ENCODE measurements at places on chromosomes 13 and 19.

- DNase-seq, result no peak
These were observed 112.1 kb downstream of the ZIC5 start for GRCh38 chr13:99859178-99860177.

DNA sequence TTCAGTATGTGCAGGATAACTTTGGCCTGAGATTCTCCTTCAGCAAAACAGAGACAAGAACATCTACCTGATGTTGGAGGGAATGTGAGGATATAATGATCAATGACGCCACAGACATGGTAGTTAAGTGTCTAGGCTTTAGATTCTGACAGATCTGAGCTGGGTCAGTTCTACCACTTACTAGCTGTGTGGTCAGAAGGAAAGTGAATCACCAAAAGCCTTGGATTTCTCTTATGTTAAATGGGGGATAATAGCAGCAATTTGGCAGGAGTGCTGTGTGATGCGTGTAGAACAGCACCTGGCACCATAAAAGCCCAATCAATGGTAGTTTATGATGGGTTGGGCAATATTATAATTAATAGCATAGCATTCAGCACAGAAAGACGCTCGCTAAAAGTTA, 41.7 kb downstream of the RXFP2 start:
- no peak for DNase-seq

GRCh38 chr13:47129461-47129860, 232.6 kb upstream of the HTR2A start:
- no peak for DNase-seq

DNA sequence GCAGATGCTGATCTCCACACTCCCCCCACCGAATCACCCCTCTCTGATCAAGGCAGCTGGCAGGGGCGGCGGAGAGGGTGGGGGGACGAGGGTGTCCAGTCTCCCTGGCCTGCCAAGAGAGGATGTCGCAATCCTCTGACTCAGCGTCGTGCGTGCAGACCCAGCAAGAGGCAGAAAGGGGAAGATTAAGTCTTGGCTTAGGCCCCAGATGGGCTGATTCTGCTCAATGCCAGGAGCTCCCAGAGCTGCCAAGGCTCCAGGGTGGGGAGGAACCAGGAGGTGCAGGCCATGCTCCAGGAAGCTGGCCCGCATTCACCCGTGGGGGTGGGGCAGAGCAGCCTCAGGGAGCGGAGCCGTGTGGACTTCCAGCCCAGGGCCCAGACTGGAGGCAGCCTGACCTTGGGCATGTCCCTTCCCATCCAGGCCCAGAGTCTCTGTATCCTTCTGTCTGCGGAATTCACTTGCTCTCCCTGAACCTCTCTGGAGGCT, 6.6 kb upstream of the BCL3 start:
- DNase-seq, result peak; percentile 98

DNA sequence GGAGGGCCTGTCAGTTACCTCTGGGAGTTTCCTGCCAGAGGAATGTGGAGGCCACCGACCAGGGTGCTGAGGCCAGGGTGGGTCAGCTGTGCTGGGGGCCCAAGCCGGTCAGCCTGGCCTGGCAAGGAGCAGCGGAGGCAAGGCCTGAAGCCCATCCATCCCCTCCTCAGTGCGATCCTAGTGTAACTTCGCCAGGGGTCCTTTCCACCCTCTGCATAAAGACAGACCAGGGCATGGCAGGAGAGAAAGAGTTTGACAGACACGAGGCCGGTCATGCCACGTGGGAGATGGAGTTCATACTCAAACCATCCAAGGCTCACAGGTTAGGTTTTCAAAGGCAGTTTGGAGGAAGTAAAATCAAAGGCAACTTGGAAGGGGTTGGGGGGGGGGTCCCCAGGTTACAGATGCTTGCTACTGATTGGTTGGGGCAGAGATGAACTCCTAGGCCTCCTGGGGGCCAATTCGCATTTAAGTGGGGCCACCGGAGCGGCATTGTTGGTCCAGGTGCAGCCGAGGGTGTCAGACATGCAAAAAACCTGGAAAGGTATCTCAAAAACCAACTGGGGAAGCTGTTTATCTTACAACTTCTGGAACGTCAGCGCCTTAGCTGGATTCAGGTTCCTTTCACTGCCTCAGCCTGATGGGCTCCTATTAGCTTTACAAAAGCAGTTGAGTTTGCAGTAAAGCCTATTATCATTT, 36.8 kb upstream of the DPRX start:
- DNase-seq, result no peak

DNA sequence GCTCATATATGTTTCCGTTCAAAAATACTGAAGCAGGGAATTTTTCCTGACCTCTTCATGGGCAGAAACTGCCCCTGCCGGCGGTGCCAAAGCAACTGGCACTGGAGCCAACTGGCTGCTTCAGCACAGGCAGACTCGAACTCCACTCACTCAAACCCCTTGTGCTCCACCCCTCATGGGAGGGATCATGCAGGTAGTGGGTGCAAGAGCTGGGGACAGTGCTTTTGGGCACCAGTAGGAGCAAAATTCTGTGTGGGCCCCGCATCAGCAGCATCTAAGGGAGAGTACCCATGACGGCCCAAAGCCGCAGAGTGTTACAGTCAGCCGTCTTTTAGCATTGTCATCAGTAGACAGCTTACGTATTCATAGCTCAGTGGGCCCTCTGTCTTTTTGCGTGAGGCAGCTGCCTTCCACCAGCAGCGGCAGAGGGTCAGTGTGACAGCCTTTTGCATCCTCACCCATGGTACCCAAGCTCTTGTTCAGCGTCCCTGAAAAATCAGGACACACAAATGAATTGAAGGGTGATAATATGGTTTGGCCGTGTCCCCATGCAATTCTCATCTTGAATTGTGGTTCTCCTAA, 393.8 kb downstream of the SLITRK6 start:
- no peak for DNase-seq

GRCh38 chr13:71499235-71499634, 367.8 kb downstream of the DACH1 start:
- DNase-seq, result no peak

DNA sequence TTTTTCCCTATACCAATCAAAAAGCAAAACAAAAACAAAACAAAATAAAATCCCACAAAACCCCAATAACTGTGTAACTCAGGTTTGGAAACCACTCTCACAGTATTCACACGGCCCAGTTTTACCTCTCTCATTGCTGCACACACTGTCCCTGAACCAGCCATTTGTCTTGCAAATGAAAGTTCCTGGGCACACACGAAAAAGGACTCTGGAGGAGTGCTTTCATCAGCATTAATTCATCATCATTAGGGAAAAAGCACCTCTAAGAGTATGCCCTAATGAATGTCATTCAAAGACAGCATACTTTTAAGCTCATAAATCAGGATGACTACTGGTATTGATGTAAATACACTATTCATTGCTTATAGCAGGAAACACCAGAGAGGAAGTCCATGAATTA, 306.3 kb downstream of the DNAJC15 start:
- no peak for DNase-seq

DNA sequence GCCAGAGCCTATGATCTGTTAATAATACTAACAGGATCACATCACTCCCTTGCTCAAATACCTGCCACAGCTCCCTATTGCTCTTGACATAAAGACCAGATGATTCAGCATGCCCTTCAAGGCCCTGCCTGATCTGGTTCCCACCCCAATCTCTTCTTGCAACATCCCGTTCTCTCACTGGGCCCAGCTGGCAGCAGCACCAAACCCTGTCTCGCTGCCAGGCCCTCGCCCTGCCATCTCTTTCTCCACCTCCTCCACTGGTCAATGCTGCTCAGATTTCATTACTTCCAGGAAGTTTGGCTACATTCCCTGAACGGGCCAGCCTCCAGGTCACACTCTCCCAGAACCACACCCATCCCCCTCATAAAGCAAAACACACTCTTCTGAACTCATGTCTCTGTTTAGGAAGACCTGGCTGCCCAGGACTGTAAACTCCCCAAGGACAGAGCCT, 8.6 kb upstream of the BCAT2 start:
- peak; percentile 92 for DNase-seq

GRCh38 chr13:113040031-113040430, 65.6 kb upstream of the F7 start:
- no peak for DNase-seq

GRCh38 chr19:23762884-23763711, 4.4 kb upstream of the ZNF681 start:
- peak; percentile 93 for DNase-seq

GRCh38 chr13:66751691-66752090, 478.4 kb downstream of the PCDH9 start:
- no peak for DNase-seq

- DNase-seq, result no peak
These were observed 759.7 kb downstream of the OLFM4 start for GRCh38 chr13:53788286-53788685.

- DNase-seq, result no peak
These were observed 546 bp downstream of the UBXN6 start for GRCh38 chr19:4456843-4457653.

DNA sequence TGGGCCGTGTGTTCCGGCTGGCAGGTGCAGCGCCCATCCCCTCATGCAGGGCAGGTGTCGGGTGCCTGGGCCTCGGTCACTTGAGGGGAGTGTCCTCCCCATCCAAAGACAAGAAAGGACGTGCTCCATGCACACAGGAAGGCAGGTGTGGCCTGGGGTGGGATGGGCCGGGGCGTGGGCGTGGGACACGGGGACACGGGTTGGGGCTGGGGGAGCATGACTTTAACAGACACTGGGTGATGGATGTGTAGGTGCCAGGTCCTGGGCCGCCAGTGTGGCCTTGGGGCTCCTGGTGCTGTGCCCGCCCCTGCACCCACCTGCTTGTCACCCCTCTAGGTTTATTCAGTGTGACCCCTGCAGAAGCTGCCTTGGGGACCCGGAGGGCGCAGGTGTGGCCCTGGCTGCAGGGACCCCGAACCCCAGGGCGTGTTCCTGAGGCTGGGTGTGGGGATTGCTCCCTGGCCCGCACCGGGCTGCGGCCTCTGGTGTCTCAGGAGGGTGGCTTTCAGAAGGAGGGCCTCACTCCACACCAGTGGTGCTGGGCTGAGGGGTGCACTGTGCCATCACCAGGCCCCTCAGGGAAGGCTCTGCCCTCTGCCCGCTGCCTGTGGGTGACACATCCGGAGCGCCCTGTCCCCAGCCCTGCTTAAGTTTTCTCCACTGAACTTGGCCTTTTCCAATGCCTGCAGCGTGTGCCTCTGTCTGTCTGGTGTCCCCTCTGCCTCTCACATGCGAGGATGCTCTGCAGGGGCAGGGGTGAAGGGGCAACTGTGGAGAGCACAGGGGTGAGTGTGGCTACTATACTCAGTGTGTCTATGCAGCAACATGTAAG, 5.2 kb downstream of the TMEM255B start:
- DNase-seq, result peak; percentile 83

GRCh38 chr19:22438011-22438410, 15.9 kb upstream of the ZNF98 start:
- no peak for DNase-seq

- DNase-seq, result peak; percentile 74
These were observed 26.2 kb downstream of the TUBA3C start for GRCh38 chr13:19155321-19155861.

DNA sequence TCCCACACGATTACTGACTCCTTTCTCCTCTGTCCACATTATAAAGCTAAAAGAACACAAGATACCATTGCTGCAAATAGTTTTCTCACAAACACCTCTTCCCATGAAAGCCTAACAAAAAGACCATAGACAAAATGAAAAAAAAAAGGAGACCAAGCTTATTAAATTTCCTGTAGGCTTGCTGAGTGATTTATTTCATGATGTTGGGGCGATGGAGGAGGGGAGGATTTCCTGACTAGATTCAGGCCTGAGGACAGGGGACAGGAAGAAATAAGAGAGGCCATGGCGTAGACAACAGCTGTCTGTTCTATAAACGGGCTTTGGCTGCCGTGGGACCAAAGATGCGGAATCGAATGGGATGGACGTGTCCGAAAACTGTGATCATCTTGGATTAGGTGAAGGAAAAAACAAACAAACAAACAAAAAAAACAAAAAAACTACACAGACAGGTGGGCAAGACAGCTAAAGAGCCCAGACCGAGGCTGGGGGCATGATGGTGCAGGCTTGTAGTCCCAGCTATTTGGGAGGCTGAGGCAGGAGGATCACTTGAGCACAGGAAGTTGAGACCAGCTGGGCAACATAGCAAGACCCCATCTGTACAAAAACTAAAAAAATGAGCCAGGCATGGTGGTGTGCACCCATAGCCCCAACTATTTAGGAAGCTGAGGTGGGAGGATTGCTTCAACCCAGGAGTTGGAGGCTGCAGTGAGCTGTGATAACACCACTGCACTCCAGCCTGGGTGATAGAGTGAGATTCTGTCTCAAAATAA, 5.3 kb downstream of the TMPRSS9 start:
- no peak for DNase-seq

GRCh38 chr13:76579701-76580100, 306.5 kb downstream of the KCTD12 start:
- no peak for DNase-seq

DNA sequence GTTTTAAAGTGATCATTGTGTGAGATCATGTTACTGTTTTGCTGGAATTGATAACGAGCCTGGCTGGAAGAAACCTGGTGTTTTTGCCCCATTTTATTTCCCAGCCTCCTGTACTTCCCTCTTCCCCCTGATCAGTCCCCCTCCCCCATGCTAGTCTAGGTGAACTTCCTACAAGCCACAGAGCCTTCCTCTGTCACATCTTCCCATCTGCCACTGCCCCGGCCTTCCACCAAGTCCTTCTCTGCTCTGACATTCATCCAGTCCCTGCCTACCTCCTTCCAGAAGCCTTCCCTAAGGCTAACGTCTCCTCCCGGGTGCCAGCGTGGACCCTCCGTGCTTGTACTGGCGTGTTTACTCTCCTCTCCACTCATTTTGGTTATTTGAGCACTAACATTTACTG, 14.3 kb downstream of the FARP1 start:
- DNase-seq, result no peak

DNA sequence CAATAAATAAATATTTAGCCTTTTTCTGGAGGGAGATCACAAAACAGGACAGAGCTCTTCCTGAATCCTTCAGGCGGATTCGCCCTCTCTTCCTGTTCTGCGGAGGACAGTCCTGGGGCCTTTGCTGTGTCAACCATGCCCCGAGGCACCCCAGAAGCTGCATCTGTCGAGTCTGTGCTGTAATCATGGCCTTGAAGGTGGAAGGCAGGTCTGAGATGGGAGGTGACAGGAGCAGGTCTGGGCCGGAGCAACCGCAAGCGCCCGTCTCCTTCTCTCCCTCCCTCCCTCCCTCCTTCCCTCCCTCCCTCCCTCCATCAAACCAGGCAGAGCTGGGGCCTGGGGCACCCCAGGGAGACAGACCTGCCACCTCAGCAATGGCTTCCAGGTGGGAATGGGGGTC, 4.6 kb upstream of the FXYD3 start:
- DNase-seq, result no peak

- no peak for DNase-seq
These were observed 31.5 kb upstream of the TPM4 start for GRCh38 chr19:16044746-16045145.
